ENCODE measurements at places on chromosomes 6 and 20. TPM values are rescaled to one million over a fixed set of nuclear protein-coding genes. Genes with fewer than 3 reads are reported as not detected.

SLC17A9 gene
- total RNA-seq = 37.4 TPM

CST5 gene
- total RNA-seq = not detected

TRDN gene
- not detected for total RNA-seq

DNA sequence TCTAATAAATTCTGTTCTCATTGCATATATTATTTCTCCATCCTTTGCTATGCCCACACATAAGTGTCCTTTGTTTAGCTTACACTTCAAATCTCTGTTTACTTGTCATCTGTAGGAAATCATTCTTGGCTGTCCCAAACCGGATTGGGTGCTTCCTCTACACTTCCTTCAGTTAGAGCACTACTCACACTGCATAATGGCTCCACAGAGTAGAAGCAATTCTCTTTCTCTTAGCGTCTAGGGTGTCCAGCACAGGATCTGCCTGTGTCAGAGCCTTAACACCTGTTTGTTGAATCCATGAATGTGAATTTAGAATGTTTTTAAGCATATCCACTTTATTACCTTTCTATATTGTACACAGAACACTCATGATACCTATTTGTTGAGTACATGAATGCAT lies 87.0 kb upstream of the BMP2 start:
- H3K36me3 ChIP-seq = no peaks in the 10 kb centered on the region
- H3K27me3 ChIP-seq = no peaks in the 10 kb centered on the region
- DNase-seq = no peak
- no peaks in the 10 kb centered on the region for H3K4me1 ChIP-seq
- H3K4me3 ChIP-seq = no peak overlapping the region

GRCh38 chr6:115838763-115839401 lies 221.8 kb downstream of the FRK start:
- H3K36me3 ChIP-seq = peaks cover 4% of the 10 kb centered on the region
- H3K27ac ChIP-seq = no peak overlapping the region
- H3K27me3 ChIP-seq = peaks cover 2% of the 10 kb centered on the region
- H3K4me1 ChIP-seq = no peaks in the 10 kb centered on the region
- no peak for DNase-seq

GRCh38 chr6:47669684-47670513 lies 28.5 kb upstream of the ADGRF4 start:
- no peaks in the 10 kb centered on the region for H3K36me3 ChIP-seq
- H3K27me3 ChIP-seq = no peaks in the 10 kb centered on the region
- no peak overlapping the region for H3K27ac ChIP-seq
- H3K4me1 ChIP-seq = peaks cover 4% of the 10 kb centered on the region
- no peak for DNase-seq
- H3K4me3 ChIP-seq = no peak overlapping the region

Measured in HFFc6 (cell line).